ENCODE measurements at places on chromosomes 16 and 17.

GRCh38 chr17:67132366-67132765 is 88.0 kb downstream of the CACNG1 start:
- DNase-seq: no peak

DNA sequence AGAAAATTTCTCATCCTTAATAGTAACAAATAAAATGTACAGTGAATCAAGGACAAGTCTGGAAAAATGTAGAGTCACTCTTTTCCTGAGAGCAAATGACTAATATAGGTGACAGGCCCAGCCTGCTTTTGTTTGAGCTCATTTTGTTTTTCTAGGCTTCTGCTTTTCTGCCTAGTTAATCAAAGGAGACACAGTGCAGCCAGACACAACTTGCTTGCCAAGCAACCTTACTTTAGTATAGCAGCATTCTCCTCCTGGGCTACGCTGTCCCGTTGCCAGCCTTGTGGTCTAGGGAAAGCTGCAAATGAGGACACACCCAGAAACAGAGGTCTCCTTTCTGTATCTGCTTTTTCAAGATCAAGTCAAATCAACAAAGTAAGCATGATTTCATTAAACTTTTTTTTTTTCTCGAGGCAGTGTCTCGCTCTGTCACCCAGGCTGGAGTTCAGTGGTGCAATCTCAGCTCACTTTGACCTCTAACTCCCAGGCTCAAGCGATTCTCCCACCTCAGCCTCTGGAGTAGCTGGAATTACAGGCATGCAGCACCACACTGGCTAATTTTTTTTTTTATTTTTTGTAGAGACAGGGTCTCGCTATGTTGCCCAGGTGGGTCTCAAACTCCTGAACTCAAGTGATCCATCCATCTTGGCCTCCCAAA is 17.2 kb downstream of the GINS3 start:
- peak; percentile 59 for DNase-seq

DNA sequence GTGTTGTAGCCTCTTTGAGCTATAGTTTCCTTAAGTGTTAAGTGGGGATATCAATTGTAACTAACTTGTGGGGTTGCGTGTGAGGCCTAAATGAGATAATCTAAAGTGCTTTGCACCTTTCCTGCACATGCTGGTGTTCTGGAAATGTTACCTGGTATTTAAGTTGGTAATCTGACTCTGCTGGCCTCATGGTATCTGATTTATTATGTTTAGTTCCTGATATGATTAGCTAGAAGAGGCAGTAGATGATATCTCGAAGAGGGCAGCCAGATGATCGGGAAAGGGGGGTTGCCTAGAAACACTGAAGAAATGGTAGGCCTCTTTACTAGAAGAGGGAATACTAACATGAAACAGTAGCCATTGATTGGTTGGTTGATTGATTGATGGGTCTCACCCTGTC is 65.4 kb upstream of the CLEC18A start:
- DNase-seq: no peak

- DNase-seq: peak; percentile 75
These were observed 169.5 kb downstream of the AHSP start for GRCh38 chr16:31696968-31697743.

GRCh38 chr17:19785854-19786253 is 37.8 kb upstream of the ALDH3A1 start:
- DNase-seq: no peak

GRCh38 chr17:34755981-34756636 is 176.7 kb downstream of the TMEM132E start:
- no peak for DNase-seq

- no peak for DNase-seq
These were observed 17.7 kb downstream of the PIMREG start for GRCh38 chr17:6461792-6462524.

GRCh38 chr16:50961952-50962351 is 189.1 kb downstream of the SALL1 start:
- DNase-seq: no peak

DNA sequence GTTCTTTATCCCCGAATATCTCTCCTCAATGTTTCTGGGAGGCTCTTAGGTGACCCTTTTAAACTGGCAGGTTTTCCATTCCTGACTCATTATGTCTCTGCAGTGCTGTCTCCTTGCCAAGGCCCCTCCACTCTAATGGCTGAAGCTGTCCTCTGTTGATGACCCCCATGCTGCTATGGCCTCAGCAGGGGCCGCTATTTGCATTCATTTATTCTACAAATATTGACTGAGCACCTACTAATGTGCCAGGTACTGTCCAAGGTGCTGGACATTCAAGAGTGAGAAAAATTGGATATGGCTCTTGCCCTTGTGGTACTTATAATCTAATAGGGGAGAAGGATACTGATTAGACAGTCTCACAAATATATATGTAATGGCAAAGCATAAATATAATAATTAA is 55.4 kb downstream of the GP2 start:
- DNase-seq: no peak

GRCh38 chr17:37752482-37752881 is 7.6 kb upstream of the HNF1B start:
- peak; percentile 88 for DNase-seq

DNA sequence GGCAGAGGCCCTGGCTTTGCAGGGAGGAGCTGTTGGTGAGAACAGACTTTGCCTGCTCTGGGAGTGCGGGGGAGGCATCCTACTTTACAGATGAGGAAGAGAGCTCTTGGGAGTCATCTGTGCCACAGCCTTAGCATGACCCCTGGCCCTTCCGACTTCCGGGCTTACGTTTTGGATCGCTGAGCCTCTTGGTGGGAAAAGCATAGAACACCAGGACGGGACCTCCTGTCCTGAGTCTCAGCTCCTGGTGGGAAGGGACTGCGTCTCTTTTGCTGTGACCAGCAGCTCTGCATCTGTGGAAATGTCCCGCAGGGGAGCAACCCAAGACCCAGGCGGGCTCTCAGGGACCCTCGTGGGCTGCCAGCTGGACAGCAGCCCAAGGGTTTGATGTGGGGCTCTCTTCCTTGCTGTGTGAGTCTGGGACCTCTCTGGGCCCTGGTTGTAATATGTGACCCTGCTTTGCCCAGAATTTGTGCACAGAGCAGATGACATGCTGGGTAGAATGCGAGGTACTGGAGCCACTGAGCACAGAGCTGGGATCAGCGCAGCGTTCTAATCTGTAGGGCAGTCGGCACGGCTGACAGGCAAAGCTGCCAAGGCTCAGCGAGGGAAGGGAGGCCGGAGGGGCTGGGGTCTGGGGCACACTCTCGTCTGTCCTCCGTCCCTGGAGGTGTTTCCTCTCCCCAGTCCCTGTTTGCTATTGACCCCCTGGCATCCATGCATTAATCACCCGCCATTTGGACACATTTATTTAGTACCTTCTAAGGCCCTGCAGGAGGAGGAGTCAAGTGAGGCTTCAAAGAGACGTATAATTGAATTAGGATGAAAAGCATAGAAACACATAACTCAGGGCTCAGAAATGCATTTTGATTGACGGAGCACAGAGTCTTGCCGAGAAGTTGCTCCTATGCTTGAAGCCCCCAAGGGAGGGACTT is 64.0 kb downstream of the NT5M start:
- no peak for DNase-seq

DNA sequence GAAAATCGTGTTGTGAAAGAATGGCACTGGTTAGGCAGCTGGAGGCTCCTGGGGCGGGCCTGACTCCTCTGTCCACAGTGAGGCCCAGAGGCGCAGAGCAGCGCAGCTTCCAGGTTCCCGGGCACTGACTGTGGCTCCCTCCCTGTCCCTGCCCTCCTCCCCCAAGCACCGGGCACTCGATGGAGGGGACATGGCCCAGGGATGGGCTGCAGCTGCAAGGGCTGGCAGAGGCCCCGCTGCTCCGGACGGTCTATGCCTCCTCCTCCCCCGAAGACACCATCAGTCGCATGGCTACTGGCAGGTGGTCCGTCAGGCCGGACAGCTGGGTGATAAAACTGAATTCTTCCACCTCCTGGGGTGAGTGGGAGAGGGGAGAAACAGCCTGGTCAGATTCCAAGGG is 50.1 kb downstream of the PRMT7 start:
- DNase-seq: no peak

GRCh38 chr17:75344666-75345065 is 55.4 kb upstream of the SLC25A19 start:
- DNase-seq: no peak

DNA sequence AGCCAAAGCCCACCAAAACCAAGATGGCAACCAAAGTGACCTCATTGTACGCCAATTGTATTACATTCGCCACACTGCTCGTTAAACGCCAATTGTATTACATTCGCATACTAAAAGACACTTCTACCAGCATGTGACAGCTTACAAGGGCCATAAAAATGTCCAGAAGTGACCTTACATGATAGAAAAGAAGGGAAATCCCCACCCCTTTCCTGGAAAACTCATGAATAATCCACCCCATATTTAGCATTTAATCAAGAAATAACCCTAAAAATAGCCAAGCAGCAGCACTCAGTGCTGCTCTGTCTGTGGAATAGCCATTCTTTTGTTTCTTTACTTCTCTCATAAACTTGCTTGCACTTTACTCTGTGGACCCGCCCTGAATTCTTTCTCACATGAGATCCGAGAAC is 25.7 kb downstream of the PSMD7 start:
- no peak for DNase-seq

DNA sequence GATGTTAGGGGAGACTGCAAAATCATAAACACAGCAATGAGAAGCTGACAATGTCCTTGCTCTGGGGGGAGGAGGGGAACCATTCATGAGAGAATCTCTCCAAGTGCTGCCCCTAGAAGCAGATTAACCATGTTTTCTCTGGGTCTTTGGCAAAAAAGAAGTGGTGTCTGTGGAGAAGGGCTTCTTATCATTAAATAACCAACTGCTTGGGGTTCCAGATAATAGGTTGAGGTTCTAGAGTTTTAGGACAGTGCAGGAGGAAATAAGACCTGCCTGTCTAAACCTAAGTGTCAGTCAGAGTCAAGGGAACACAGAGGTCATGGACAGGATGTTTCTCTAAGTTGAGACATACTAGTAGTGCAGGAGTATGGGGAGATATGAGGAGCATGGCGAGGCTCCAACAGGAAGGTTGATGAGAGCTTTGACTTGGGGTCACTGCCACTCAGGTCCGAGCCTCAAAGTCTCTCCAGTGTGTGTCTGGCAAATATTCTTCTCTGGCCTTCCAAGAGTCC is 5.1 kb upstream of the ANKS4B start:
- no peak for DNase-seq

GRCh38 chr16:11010575-11011221 is 66.3 kb downstream of the CLEC16A start:
- no peak for DNase-seq

DNA sequence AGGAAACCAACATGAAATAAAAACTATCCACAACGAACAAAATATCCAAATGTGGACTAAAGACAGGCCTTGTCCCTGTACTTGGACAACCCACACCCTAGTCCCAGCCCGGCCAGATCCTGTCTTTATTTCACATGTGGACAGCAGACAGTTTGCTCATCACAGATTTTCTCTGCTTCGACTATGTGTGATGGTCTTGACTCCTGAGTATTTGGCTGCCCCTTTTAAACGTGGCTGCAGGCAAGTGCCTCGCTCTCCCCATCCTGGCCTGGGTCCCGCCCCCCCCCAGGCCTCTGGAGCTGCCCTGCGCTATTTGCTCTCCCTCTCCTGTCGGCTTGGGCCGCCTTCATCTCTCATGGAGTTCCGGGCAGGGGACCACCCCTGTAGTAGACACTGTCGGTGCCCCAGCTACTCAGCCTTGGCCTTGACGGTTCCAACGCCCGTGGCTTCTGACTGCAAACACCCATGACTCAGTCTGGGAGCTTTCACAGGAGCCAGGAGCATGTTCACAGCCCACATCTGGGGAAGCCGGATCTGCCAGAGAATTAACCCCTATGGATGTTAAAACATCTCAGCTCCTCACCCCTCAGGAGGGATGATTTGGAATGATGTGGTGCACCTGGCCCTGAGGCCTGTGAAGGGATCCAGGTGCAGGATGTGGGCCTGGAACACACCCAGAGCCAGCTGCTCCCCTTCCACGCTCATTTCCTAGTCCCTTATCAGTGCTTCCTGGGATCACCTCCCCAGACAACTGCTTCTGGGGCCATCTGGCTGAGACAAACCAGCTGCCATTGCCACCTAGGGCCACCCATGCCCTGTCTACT is 229.7 kb upstream of the RPL38 start:
- DNase-seq: peak; percentile 27

- no peak for DNase-seq
These were observed 8.0 kb downstream of the BRD7 start for GRCh38 chr16:50360779-50361178.

GRCh38 chr16:19287241-19287640 is 1.7 kb downstream of the CLEC19A start:
- DNase-seq: no peak

- DNase-seq: no peak
These were observed 791 bp upstream of the ZNF629 start for GRCh38 chr16:30787613-30788378.

GRCh38 chr16:50862818-50863643 is 121.1 kb downstream of the CYLD start:
- no peak for DNase-seq
